ENCODE measurements at places on chromosomes 6 and 20.

- DNase-seq = no peak
These were observed 25.3 kb upstream of the CHD6 start for GRCh38 chr20:41643504-41643938.

GRCh38 chr6:25743868-25744267, 10.7 kb upstream of the SLC17A4 start:
- DNase-seq = no peak

DNA sequence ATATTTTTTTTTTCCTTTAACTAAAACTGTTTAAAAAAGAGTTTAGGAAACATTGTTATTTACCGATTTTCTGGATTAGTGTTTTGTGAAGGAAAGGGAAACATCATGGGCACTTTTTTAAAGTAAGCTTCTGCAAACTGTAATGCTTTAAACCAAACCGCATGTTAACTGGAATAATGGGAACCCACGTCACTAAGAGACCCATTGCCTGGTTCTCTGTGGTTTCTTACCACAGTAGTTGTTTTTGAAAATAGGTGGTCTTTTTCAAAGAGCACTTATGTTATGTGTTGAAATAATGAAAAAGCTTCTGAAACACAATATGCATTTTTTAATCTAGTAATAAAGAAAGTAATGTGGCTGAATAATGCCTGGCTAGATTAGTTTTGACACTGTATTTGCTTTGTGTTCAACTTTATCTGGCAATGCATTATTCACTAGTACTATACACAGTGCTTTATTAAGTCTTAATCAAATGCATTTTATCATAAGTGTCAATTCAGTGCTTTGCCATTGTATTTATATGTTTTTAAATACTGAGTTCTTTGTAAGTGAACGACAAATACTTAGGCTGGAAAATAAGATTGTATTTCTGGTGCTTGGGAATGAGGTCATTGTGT, 754.1 kb upstream of the FLRT3 start:
- no peak for DNase-seq

GRCh38 chr6:156651486-156651885, 125.7 kb upstream of the ARID1B start:
- no peak for DNase-seq

DNA sequence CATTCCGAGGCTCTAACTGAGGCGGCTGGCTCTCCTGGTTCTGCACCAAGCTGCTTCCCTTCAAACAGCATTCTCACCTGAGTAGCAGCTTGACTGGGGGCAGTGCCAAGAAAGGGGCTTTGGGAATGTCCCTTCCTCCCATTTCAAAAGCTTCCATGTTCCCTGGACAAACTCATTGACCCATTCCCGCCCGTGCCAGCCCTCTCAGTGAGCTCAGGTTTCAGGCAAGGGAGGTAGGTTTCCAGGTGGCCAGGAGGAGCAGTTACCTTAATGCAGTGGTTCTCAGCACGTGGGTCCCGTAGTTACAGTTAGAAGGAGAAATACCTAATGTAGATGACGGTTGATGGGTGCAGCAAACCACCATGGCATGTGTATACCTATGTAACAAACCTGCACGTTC, 135.2 kb downstream of the ELOVL4 start:
- no peak for DNase-seq

- DNase-seq = no peak
These were observed 33.1 kb downstream of the CDH4 start for GRCh38 chr20:61285152-61285645.

DNA sequence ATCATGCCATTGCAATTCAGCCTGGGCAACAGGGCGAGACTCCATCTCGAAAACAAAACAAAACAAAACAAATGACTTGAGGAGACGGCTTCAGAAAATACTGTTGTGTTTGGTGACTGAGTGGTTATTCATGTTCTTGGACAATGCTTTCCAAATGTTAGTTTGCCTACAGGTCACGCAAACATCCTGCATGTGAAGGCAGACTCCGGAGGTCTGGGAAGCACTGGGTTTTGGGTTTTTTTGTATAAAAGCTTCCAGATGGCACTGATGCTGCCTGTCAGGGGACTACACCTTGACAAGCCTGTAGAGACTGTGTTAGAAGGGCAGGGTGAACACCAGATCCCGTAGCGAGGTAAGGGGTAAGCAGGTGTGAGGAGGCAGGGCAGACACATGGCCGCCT, 81.7 kb downstream of the THBS2 start:
- DNase-seq = no peak

DNA sequence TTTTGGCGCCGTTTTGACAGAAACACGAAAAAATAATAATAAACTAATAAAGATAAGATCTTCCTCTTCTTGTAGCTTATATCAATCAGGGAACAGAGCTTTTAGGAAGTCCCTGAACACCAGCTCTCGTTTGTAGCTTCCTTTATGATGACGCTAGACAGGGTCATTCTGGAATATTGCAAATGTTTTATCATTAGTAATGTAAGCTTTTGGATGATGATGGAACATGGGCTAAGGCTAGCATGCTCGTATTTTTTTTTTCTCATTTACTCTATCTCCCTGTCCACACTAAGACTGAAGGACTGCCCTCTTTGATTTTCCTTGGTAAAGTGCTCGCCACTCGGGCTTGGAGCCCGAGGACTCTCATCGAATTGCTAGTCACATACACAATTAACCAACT, 22.1 kb upstream of the POM121L2 start:
- DNase-seq = peak; percentile 3

GRCh38 chr6:149823013-149823412, 41.1 kb downstream of the LRP11 start:
- DNase-seq = no peak

DNA sequence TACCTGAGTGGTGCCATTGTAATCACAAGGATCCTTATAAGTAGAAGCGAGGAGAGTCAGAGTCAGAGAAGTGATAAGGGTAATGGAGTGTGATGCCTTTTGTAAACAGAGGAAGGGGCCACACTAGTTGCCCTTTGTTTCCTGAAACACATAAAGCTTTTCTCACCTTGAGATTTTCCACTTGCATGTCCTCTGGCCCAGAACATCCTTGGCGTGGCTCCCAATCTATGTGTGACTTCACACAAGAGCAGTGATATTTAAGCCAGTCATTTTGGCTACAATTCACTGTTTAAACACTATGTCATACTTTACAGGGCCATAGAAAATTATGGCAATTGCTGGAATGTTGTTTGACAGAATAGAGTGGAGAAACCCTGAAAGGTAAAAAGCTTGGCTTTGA, 121.2 kb upstream of the BTN3A2 start:
- DNase-seq = no peak

- no peak for DNase-seq
These were observed 241.7 kb downstream of the ATXN1 start for GRCh38 chr6:16519265-16520242.

- DNase-seq = no peak
These were observed 338.9 kb downstream of the ESR1 start for GRCh38 chr6:152146385-152146784.

- DNase-seq = no peak
These were observed 17.6 kb downstream of the SLC35F1 start for GRCh38 chr6:117924690-117925089.

Data from right kidney (tissue), 9 donors.